Stimulated activated CD4-positive, alpha-beta T cell treated with anti-CD3 and anti-CD28 coated beads, Interleukin-4, amount 100 ng/mL, for 24 hours (primary cell): ENCODE measurements at places on chromosomes 16 and 17.
A peak's percentile ranks its signal among the peaks of the same experiment; 100 is the strongest.

DNA sequence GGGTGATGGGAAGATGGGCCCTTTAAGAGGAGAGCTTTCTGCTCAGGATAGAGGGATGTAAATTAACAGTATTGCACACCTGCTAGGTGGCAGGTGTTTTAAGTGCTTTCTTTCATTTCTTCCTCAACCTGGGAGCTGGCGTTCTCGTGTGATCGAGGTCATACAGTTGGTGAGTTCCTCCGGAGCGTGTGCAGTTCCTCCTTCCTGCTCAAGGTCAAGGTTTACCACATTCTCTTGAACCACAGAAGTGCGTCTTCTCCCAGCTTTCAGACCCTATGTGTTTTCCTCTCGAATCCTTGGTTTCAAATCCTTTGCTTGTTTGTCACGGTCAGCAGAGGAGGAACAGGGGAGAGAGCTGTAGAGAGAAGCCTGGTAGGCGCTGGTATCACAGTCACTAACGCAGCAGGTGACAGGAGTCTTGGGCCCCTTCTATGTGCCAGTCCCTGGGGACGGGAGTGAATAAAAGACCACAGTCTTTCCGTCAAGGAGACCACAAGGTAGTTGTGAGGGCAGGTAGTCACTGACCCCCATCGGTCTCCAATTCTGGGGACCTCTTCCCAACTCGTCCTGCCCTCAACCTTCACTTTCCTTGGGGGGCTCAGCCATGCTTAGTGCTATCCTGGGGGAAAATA lies 791 bp downstream of the DNAI2 start:
- no peak for DNase-seq

- no peak for DNase-seq
These were observed 394.1 kb upstream of the TNRC6C start for GRCh38 chr17:77564278-77564920.

DNA sequence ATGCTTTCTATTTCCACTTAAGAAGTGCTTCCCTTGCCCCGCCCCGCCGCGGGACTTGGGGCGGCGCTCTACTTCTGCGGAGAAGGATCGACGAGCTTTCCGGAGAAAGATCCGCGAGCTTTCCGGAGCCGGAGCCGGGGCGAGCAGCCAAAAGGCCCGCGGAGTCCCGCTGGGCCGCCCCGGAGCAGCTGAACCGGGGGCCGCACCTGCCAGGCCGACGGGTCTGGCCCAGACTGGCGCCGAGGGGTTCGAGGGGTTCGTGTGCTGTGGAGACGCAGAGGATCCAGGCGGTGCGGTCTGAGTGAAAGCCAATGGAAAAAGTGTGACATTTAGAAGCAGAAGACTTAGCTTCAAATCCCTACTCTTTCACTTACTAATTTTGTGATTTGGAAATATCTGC lies 50.8 kb downstream of the TBC1D26 start:
- DNase-seq: no peak

GRCh38 chr16:87692756-87693155 lies 73.0 kb downstream of the KLHDC4 start:
- DNase-seq: no peak

DNA sequence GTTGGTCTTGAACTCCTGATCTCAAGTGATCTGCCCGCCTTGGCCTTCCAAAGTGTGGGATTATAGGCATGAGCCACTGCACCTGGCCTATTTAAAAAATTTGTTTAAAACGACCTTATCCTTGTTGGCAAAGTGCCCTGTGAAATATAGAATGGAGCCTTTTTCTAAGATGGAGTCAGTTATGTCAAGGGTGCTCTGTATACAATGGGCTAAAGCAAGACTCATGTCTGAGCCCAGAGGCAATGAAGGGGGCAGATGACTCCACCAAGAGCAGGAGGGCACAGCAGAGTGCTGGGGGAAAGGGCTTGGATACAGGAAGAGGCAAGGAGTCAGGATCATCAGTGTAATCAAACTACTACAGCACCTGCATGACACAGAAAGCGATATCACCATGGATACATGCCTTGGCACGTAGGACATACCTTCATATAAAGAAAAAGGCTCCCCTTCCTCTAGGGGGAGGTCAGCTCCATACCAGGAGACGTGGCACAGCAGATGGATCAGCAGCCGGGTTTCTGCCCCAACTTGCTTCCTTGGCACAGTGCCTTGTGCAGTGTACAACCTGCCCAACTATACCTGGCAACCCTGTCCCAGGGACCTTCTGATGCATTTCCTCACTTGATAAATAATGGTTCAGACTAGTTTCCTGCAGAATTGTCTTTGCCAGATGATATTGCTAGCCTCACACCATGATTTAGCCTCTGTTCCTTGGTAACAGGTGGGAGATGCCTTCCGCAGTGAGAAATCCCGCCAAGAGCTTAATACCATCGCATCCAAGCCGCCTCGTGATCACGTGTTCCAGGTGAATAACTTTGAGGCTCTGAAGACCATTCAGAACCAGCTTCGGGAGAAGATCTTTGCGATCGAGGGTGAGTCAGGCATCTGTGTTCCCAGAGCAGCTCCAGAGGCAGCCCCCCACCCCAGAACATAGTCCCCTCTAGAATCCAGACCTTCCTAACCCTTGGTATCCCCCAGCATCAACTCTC lies 15.3 kb downstream of the ITGAM start:
- no peak for DNase-seq

GRCh38 chr17:81295676-81296381 lies 722 bp upstream of the SLC38A10 start:
- peak; percentile 48 for DNase-seq

GRCh38 chr17:55110521-55110920 lies 142.0 kb downstream of the STXBP4 start:
- no peak for DNase-seq
